Fibroblast of skin of right biceps (primary cell): ENCODE measurements at places on chromosomes 1 and 21.

DNA sequence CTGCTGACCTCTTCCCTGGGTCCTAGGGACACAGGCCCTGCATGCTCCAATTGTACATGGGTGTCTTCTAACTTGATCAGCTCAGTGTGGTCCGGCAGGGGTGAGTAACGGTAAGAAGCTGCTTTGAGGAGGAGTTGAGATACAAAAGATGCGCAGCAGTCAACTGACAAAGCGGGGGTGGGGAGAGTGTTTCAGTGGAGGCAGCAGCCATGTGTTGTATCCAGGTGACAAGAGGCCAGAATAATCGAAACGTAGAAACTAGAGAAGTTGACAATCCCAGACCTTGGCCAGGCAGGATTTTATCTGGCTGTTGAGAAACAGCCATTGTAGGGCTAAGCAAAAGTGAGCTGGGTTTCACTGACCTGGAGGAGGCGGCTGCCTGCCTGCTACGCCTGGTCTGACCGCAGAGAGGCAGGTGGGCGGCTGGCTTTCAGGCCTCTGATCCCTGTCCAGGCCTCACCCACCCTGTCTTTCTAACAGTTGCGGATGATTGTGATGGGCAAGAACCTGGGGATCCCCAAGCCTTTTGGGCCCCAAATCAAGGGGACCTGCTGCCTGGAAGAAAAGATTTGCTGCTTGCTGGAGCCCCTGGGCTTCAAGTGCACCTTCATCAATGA, 28.8 kb downstream of the PADI6 start:
- no peak for DNase-seq

- DNase-seq = no peak
These were observed 31.6 kb downstream of the ADCY10 start for GRCh38 chr1:167882376-167882775.

- DNase-seq = peak; percentile 31
These were observed 588 bp downstream of the FLVCR1 start for GRCh38 chr1:212858461-212859265.

DNA sequence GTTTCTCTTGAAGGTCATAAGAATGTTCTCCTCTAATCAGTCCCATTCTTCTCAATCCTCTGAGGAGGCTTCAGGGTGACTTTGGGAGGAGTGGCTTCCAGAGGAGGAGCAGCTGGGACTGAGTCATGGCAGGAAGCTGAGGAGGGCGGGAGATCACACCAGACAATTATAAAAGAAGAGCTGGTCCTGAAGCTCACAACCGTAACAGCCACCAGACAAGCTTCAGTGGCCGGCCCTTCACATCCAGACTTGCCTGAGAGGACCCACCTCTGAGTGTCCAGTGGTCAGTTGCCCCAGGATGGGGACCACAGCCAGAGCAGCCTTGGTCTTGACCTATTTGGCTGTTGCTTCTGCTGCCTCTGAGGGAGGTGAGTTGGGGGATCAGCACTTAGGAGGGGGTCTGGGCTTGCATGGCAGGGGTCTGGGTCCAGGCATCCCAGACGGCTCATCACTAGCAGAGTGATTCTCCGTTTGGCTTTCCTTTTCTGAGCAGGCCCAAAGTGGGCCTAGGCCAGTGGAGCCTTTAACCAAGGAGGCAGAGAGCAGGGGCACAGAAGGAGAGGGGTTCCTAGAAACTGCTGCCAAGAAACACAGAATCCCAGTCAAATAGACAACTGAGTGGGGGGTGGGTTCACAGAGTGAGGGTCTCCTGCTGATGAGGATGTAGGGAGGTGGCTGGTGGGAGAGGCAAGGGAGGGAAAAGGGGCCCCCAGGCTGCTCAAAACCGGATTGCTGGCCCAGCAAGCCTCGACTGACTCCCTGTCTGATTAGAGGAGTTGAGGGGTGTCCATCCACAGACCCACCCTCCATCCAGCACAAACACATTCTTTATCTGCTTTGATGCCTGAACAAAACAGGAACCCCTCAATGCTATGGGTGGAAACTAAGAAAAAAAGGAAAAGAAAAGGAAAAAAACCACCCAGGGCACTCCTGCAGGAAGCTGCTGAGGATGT, at the start of gene ECM1:
TSS of gene ECM1 (plus strand) at position 198 of the 953 bp plus-strand sequence. CDS start at position 299, 101 bp downstream.
- DNase-seq = peak; percentile 83

DNA sequence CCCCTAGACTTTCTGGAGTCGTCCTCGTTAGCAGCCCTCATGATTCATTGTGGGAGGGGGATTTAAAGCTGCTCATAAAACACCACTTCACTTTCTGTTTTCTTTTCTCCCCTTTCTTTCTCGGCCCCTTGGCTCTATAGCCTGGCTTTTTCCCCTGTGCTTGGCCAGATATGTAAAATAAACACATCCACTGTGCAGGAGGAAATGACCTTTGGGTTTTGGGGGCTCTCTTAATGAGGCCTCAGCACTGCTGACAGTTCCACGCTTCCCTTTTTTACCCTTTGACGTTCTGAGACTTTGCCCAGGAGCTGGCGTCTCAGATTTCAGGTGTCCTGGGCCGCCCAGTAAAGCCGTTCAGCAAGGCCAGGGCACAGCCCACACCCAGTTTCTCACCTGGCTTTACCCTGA, 65.7 kb downstream of the RUNX3 start:
- DNase-seq = no peak

DNA sequence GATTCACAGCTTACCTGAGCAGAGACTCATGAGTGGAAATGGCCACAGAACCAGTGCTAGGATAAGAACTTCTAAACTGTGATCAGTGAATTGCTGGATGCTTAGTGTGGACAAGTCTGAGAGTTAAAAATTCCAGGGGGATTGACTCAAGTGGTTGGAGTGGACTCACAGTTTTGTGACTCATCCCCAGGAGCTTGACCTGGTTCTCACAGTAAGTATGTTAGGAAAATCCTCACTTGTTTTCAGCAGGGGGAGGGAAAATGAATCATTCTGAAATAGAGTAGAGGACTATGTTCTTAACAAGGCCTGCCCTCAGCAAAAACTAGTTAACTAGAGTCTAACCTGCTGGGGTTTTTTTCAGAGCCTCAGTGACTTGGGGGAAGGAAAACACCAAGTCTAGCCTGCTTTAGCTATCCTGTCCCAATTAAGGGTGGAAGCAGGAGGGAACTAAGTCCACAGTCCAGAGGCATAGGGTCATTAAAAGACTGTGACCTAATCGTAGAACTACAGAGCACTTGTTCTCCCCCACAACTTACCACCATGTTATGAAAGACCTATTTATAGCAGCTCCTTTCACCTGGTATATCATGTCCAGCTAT, 6.1 kb upstream of the CDC73 start:
- DNase-seq = peak; percentile 97

- peak; percentile 59 for DNase-seq
These were observed 28.1 kb downstream of the PADI4 start for GRCh38 chr1:17335821-17336710.

- DNase-seq = no peak
These were observed 206.2 kb upstream of the KAZN start for GRCh38 chr1:14392161-14392858.

GRCh38 chr1:245091171-245091621, 63.6 kb upstream of the KIF26B start:
- DNase-seq = peak; percentile 14

DNA sequence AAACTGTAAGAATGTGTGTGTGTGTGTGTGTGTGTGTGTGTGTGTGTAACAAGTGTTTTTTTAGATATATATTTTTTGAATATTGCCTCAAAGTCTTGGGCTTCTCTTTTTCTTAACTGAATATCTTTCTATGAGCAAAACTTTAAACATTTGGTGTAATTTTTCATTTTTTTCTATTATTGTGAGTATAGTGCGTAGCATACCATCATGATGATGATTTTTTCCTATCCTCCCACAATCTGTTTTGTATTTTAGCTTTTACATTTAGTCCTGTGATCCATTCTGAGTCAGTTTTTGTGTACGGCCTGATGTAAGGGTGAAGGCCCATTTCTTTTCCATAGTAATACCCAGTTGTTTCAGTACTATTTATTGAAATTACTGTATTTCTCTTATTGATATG, 680.6 kb downstream of the TTLL7 start:
- DNase-seq = peak; percentile 76

GRCh38 chr1:222995620-222996309, 147.3 kb downstream of the TLR5 start:
- no peak for DNase-seq

DNA sequence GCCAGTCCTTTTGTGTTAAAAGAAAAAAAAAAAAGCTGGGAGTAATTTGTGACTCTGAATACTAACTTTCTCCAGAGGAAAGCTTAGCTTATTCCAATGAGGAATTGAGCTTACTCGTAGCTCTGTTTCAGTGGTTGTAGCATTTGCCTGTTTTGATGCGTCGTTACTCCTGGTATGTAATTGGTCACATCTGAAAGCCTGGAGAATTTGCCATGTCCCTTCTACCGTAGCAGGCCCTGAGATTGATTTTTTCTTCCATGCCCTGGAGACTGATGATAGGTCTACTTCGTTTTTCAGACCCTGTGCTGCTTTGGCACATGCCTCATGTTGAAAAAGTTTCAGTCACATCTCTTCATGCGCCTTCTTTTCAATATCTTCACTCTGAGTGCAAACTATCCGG, 1103.0 kb downstream of the PLA2G4A start:
- DNase-seq = peak; percentile 6

DNA sequence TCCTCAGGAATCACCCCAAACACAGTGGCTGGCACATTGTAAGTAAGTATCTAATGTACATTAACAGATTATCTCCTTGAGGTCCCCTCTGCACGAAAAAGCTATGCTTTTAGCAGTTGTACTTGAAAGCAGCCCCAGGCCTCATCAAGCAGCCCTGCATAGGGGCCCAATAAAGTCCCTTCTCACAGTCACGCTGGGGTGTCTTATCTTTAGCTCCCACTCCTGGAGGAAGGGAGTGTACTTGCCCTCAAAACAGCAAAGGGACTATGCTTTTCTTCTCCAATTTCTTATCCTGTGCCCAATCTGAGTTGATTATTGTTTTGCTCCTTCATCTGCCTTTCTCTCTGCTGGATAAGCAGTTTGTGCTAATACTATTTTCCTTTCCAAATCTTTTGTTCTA, 168.8 kb upstream of the PLXNA2 start:
- DNase-seq = no peak

DNA sequence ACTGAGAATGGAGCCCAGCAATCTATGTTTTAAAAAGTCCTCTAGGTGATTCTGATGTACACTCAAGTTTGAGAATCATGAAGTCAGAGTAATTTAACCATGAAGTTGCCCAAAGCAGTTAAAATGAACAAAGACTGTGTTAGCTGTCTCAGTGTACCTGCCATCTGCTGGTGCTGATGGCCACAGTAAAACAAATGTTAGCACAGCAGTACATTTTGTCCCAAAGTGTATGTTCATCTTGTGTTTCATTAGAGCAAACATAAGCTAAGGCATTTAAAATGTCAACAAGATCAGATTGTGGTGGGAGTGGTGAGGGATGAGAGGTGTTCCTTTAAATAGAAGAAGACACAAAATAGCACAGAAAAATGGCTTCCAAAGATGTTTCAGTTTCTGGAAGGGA, 31.1 kb downstream of the FYB2 start:
- no peak for DNase-seq

DNA sequence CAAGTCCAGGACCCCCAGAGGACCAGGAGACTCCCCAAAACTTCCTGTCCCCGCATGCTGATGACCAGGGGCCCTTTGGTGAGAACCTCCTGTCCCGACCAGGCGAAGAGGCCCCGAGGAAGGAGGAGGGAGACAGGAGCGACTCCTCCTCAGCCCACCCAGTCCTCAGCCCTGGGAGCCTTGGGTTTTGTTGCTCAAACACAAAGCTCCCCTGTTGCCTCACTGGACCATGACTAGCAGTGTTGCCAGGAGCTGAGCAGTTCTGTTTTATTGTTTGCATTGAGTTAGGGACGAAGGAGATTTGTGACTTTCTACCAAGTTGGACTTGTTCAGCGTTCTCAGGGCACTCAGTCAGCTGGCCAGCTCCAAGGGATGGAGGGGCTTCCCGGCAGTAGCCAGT, 10.0 kb downstream of the UMODL1 start:
- DNase-seq = peak; percentile 30

DNA sequence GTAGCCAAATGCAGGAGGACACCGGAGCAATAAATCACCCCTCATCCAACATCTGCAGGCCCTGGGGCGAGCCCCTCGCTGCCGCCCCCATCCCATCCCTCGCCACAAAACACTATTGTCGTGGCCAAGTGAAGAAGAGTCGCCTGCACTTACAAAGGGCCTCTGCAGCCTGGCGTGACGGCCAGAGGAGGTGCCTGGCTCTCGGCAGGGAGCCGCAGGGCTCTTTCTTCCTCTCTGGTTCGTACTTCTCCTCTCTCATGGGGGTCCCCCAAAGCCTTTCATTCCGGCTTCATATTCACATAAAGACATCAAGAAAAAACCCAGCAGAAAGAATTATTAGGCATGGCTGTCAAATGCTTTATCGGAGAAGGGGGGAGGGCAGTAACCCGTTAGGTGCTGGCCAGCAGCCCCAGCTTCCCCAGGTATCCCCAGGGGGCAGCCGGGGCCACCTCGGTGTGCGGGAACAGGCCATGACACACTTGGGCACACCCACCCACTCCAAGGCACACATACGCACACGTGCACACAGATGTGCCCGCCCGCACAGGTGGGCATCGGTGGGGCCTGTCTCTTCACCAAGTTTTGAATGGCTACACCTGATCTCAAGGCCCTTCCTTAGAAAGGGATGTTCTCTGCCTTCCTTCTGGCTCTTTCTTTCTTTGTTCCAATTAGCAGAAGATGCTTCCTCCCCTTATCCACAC, 149.1 kb downstream of the PRDM16 start:
- DNase-seq = no peak

DNA sequence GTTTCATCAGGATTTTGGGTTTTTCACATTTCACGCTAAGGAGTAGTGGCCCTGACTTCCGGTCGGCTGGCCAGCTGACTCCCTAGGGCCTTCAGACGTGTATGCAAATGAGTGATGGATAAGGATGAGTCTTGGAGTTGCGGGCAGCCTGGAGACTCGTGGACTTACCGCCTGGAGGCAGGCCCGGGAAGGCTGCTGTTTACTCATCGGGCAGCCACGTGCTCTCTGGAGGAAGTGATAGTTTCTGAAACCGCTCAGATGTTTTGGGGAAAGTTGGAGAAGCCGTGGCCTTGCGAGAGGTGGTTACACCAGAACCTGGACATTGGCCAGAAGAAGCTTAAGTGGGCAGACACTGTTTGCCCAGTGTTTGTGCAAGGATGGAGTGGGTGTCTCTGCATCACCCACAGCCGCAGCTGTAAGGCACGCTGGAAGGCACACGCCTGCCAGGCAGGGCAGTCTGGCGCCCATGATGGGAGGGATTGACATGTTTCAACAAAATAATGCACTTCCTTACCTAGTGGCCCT, 23.1 kb upstream of the TNFRSF1B start:
- peak; percentile 86 for DNase-seq

DNA sequence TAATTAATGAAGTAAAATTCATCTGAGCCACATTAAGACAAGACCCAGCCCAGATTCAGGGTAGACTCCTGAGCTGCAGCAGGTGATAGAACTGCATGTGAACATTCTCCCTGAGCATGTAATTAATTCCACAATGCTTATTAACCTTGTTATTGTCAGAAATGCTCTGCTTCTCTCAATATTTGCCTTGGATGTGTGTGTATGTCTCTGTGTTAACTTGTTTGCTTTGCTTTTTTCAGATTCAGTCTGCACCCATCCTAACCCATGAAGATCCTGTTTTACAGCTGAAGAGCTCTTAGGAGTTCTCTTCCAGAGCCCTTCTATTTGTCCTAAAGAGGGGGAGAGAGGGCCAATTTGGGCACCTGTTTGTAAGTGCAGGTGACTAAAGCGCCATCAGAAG, 143.2 kb upstream of the BMP8A start:
- no peak for DNase-seq
